ENCODE measurements at places on chromosomes 6 and 20.

DNA sequence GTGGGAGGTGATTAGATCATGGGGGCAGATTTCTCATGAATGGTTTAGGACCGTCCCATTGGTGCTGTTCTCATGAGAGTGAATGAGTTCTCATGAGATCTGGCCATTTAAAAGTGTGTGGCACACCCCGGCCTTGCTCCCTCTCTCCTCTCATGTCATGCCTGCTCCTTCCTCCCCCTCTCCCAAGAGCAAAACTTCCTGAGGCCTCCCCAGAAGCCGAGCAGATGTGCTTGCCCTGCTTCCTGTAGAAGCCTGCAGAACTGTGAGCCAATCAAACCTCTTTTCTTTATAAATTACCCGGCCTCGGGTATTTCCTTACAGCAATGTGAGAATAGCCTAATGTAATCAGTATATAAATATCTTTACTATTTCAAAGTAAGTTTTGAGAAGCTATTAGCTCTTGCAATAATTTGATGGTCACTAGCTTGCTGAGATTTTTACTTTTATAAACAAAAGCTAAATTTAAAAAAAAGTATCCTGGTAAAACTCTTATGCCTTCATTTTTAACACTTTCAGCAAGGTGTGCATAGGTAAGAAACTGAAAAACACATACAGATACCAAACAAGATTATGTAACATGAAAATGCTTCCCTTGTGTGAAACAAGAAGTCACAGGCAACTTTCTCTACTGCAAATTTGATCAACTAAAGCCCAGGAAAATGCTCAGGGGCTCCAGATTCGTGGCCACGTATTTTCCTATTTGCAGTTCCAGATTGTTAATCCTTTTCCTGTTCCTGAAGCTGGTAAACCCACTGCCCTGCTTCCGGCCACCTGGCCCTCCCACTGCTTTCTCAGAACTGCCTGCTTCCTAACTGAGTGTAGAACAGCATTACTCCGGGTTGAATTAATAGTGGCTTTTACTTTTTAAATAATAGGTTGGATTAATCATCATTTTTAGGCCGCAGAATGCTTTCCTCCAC is 395.1 kb upstream of the CNR1 start:
- no peak for DNase-seq

- no peak for DNase-seq
Measured at GRCh38 chr6:15872241-15873103, 209.6 kb upstream of the DTNBP1 start.

DNA sequence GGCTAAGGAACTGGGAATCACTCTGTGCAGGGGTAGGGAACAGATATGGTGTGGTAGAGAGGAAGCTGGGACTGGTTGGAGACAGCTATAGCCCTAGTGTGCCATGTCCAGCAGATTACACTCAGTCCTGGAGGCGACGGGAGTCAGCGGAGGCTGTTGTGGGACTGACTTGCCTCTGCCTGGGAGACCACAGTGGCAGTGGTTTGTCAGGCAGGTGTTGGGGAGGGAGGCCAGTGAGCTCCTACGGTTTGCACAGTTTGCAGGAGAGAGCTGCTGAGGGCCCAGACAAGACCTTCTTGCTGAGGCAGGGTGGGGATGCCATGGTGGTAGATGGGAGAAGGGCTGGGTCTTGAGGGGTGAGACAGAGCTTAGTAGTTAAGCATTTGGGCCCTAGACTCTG is 4.9 kb downstream of the PLCG1 start:
- DNase-seq = no peak

GRCh38 chr6:20441921-20442320 is 40.2 kb downstream of the E2F3 start:
- DNase-seq = no peak

- no peak for DNase-seq
Measured at GRCh38 chr20:6388671-6389197, 265.9 kb upstream of the FERMT1 start.

- peak; percentile 83 for DNase-seq
Measured at GRCh38 chr6:3848925-3849605, at the start of gene FAM50B. Gene FAM50B, plus strand, starts transcription at chr6:3849373. Its CDS starts 439 bp downstream, at chr6:3849812.

DNA sequence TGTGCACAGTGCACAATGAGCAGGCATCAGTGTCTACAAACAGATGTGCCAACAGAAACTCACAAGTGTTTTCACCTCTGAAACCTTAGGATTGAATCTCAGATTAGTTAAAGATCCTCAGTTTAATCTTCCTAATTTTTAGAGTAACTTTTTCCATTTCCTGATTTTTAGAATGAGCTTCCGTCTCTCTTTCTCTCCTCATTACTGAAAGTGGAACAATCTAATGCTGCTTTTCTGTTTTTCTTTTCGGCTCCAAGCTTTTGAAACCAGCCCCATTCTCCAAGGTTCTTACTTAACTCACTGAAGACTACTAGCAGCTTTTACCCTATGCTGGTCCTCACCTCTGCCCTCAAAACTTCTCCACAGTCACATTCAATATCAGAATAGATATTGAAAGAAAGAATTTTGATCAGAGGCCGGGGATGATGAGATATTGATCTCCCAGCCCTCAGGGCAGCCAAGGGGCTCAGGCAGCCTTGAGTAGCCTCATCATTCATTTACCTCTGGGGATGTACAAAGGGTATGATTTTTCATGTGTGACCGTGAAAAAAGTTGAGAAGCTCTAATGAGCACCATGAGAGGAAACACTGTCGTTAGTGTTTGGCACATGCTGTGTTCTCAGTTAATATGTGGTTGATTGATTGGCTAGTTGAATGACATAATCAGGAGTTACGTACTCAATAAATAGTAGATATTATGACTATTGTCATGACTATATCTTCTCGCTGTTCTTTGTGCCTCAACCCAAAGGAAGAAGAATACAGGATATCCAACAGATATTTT is 11.9 kb upstream of the STK38 start:
- no peak for DNase-seq

DNA sequence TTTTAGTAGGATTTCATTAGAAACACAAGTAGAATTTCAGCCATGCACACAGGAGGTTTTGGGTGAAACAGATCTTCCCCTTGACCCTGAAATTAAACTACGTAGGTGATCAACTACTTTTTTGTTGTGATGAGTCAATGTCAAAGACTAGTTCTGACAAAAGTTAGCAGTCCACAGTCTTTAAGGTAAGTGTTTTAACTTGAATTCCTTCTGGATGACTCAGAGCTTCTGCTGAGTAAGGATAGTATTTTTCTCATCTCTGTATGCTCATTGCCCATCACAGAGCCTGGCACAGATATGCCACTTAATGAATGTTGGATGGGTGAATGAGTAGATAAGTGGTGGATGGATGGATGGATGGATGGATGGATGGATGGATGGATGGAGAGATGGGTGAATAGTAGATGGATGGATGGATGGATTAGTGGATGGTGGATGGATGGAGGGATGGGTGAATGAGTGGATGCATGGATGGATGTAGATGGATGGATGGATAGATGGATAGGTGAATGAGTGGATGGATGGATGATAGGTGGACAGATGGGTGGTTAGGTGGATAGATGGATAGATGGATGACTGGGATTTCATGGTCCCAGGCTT is 165.3 kb downstream of the ZMYND8 start:
- no peak for DNase-seq

DNA sequence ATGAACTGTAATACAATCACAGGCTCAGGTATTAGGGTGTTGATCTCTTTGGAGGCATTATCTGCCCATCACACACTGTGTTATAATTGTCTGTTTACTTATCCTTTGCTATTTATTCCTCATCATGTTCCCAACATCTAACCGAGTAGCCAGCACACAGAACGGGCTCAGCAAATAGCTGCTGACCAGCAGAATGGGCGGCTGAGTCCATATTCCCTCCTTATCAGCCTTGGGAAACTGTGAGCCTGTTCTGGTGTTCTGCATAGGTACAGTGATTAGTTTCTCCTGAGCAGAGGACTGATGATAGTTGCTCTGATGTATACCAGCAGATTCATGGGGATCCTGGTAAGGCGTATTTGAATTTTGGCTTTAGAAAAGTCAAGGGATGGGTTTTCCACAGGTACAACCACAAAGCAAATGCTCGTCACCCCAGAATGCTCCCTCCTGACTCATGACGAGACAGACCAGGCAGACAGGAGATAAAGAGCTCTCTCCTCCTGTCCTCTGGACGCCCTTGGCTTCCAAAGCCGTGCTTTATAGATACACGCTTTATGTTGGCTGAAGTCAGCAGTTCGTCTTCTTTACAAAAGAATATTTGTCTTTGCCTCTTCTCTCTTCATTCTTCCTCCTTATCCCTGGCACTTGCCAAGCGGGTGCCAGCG is 166.7 kb downstream of the TTLL2 start:
- no peak for DNase-seq

DNA sequence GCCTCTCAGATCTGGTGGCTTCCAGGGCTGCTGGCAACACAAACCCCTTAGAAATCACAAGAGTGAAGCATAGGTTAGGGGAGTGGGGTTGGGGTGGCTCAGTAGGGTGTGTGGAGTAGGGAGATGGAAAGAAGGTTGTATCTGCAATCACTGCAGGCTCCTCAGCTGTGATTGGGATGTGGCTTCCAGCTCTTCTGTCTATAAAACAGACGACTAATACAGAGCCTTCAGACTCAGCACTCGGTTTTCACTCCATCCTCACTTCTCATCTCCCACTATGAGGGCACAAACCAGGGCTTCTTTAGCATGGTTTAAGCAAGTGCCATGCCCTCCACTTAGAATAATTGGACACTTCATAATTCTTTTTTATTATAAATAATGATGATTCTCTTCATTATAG is 46.4 kb upstream of the CAP2 start:
- no peak for DNase-seq

DNA sequence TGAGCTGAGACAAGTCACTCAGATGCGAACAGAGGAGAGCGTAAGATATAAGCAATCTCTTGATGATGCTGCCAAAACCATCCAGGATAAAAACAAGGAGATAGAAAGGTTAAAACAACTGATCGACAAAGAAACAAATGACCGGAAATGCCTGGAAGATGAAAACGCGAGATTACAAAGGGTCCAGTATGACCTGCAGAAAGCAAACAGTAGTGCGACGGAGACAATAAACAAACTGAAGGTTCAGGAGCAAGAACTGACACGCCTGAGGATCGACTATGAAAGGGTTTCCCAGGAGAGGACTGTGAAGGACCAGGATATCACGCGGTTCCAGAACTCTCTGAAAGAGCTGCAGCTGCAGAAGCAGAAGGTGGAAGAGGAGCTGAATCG is 9.5 kb upstream of the SNRNP48 start:
- no peak for DNase-seq

DNA sequence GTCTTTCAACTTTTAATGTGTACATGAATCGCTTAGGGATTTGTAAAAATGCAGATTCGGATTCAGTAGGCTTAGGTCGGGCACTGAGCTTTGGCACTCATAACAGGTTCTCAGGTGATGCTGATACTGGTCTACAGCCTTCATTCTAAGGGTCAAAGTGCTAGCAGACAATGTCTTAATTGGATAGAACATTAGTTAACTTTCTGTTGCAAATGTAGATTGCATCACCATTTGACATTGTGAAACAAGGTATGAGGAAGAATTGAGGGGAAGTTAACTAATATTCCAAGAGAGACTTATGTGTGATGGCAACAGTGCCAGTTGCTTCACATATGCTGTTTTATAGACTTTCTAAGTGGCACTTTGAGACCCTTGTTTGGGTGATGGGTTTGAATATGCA is 86.9 kb downstream of the MLIP start:
- no peak for DNase-seq

DNA sequence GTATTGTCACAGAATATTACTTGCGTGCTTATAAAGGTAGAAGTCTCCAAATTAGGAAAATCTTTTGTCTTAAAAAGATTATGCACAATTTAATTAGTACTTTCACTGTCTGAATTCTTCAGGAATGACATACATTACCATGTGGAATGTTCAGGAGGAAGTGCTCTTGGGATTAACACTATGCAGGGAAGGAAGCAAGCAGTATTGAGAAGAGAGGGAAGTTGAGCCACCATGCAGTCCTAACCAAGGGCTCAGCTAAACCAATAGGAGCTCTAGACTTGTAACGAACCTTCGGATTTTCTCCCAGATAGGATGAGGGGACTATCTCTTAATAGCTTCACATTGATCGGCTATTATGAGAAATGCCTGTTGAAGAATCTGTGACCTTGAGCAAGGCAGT is 918.4 kb upstream of the MANEA start:
- no peak for DNase-seq

DNA sequence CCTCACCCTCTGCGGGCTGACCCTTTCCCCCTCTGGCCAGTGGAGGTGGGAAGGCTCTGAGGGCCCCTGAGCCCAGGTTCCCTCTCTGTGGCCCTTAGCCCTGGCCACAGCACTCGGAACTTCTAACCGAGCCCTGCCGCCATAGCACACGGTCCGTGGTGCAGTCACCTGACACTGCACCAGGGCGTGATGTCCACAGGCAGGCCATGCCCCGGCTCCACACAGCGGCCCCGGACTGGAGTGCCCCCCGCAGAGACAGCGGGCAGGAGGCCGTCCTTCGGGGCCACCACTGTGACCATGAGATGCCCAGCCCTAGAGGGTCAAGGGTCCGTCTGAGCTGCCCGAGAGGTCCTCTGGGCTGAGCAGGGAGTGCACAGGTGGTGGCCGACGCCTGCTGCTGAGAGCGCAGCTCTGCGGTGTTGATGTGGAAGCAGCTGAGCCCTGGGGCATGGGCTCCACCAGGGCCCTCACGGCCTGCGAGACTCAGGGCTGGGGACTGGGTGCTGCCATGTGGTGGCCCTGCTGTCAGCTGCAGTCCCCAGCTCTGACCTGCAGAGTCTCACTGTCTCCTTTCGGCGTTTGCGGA is 11.2 kb upstream of the BHLHE23 start:
- no peak for DNase-seq

DNA sequence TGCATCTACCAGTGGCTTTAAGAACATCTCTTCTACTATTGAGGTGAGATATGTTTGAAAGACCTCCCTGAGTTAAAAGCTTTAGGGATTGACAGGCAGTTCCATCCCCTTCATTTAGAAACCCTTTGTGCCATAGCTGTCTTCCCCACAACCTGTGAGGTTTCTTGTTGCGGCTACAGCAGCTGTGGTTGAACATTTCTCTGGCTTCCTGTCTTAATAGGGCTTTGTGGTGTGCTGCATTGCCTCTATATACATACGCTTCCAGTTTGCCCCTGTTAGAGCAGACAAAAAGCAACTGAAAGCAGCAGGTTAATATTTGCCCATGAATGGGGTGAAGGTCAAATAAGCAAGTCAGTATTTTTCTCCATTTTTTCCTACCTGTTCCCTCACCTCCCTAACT is 210.2 kb downstream of the TMEM200A start:
- DNase-seq = no peak

DNA sequence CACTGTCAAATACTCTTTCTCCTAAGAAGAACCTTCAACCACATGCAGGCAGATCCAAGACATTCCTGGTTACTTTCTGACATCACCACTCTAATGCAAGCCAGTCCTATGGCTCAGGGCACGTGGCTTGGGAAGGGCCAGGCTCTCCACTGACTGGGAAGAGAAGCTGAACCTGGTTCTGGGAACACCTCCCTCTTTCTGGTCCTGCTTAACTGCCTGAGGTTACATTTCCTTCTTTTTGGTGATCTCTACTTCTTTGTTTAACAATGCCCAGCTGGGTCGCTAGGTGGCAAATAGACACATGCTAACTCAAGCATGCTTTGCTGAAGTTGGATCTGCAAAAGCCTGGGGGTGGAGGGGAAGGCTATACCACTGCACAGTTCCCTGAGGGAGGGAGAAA is 249.8 kb downstream of the GMDS start:
- DNase-seq = no peak

All from left renal cortex interstitium (tissue), 4 donors.